CD4-positive, alpha-beta T cell treated with Interleukin-17A for 4 hours (primary cell): ENCODE measurements at places on chromosomes 16 and 17.

- DNase-seq = no peak
Measured at GRCh38 chr17:46056800-46057304, 57.8 kb downstream of the STH start.

- DNase-seq = peak; percentile 51
Measured at GRCh38 chr16:68548947-68549346, 9.9 kb downstream of the ZFP90 start.

DNA sequence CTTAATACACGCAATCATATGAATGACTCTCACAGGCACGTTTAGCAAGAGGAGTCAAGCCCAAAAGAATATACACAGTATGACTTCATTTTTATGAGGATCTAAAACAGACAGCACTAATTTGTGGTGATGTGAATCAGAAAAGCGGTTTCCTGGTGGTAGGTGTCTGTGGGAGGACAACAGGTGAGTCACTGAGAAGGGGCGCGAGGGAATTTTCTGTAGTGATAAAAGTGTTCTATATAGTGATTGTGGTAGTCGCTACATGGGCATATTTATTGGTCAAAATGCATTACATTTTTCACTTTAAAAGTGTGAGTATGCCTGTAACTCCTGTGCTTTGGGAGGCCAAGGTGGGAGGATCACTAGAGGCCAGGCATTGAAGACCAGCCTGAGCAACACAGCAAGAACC is 7.6 kb upstream of the TNRC6A start:
- DNase-seq = peak; percentile 18

- DNase-seq = no peak
Measured at GRCh38 chr17:66543526-66543925, 241.1 kb downstream of the PRKCA start.

DNA sequence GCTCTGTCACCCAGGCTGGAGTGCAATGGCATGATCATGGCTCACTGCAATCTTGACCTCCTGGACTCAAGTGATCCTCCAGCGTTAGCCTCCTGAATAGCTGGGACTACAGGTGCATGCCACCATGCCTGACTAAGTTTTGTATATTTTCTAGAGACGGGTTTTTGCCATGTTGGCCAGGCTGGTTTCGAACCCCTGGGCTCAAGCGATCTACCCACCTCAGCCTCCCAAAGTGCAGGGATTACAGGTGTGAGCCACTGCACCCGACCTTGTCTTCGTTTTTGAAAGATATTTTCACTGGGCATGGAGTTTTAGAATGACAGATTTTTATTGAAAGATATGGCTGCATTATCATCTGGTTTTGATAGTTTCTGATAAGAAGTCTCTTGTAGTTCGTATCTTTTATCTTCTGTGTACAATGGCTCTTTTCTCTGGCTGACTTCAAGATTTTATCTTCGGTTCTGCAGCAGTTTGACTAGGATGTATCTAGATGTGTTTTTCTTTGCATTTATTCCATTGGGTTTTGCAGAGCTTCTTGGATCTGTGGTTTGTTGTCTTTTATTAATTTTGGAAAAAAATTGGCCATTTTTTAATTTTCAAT is 14.6 kb downstream of the ADGRG5 start:
- DNase-seq = no peak

DNA sequence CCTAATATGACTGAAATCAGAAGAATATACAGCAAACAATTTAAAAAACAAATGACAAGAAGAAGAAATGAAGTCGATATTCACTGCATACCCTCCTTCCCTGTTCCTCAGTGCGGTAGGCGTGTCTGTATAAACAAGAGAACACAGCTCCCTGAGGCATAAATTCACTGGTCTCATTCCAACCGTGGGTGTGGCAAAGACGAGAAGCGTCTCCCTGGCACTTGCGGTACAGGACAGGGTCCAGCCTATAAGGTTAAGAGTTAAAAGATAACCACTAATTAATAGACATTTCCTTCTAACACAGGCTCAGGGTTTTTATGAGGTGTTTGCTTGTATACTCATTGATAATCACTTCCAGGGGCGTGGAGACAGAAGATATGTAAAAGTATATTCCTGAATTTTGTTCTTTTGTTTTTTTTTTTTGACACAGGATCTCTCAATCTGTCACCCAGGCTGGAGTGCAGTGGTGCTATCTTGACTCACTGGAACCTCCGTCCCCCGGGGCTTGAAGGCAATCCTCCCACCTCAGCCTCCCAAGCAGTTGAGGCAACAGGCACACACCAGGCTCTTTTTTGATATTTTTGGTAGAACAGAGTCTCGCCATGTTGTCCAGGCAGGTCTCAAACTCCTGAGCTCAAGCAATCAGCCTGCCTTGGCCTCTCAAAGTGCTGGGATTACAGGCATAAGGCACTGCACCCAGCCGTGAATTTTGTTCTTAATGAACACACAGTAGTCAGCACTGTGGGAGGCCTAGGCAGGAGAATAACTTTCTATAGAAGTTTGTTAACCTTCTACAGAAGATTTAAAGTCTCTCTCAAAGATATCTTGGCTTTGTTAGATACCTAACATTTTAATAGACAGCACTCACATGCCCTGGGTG is 59.1 kb upstream of the CLEC18B start:
- DNase-seq = no peak

DNA sequence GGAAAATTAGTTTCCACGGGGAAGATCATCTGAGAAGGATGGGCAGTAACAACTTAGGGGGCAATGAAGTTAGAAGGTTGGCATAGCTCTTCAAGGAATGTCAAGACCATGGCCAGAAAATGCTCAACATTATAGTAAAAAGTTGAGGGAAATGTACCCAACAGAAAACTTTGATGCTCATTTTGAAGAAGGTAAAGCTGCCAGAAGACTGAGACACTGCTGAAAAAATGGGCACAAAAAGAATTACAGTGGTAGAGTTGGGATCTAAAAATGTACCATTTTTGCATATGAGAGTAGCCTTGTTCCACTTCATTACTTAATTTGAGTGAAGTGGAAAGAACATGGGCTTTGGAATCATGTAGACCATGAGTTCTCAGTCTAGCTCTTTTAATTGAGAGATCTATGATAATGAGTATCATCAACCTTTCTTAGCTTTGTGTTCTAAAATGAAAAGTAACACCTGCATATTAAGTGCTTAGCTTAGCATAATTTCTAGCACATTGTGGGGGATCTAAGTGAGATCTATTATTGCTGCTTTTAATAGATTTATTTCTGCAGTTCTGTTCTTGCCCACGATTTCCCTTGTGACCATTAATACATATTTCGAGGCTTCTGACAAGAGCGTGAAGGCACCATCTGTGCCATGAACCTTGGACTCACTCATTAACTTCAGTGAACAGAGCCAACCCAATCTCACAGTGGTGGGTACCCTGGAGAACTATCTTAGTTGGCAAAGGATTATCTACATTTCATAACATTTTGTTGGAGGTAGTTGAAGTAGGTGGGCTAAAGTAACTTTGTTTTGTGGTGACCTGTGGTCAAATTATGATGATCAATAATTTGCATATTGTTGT is 3.0 kb downstream of the NACA2 start:
- DNase-seq = no peak

DNA sequence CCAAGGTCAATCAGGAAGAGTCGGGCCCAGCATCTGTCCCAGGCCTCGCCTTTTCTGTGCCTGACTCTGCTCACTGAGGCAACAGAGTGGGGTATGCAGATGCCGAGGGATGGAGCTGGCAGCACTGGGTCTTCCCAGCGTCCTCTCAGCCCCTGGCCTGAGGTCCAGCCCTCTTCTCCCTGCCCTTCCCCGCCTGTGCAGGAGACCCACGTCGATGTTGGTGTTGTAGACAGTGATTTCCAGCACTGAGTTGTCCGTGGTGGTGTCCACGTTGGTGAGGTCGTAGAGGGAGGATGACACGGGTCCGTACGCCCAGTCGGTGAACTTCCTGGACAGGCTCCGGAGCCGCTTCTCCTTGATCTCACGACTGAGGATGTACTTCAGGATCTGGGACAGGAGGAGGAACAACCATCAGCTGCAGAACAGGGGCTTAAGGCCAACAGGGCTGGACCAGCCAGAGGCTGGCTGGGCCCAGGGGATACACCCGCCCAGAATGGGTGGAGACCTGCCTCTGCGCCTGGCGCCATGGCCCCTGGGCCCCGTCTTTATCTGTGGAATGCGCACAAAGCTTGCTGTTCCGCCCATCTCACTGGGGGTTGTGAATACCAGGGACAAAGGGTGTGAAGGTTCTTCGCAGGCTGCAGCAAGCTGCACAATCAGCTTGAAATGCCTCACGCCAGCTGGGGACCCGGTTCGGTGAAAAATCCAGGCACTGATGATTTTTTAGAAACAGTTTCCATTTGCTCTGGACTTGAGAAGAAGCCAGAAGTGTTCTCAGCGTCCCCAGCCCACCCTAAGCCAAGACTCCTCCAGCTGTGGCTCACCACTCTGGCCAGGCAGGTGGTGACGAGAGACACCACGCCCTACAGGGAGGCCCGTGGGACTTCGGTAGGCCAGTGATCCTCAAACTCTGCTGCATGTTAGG is 27.5 kb downstream of the TRPV3 start:
- DNase-seq = no peak

DNA sequence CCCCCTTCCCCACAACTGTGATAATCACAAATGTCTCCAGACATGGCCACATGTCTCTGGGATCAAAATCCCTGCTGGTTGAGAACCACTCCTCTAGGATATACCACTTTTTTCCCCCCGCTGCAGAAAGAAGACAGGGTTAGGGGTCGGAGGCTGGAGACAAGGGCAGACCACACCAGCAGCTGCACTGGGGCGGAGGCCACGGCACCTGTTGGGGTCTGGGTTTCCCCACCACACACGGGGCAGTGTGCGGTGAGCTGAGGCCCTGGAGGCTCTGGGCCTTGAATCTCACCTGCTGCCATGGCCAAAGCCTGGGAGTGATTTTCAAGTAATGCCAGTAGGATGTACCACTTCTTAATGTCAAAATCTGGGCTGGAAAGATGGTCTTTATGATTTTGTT is 320.5 kb downstream of the SNX29 start:
- no peak for DNase-seq

DNA sequence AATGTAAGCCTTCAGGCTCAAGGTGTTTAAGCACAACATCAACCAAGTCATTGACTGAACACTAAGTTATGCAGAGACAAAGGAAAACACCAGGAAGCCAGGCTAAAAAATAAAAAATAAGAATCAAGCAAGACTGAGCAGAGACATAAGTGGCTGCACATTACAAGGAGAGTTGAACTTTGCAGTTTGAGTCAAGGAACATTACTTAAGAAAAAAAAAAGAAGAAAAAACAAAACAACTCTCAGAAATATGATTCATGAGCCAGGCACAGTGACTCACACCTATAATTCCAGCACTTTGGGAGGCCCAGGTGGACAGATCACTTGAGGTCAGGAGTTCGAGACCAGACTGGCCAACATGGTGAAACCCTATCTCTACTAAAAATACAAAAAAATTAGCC is 168.1 kb downstream of the C16orf95 start:
- DNase-seq = no peak

DNA sequence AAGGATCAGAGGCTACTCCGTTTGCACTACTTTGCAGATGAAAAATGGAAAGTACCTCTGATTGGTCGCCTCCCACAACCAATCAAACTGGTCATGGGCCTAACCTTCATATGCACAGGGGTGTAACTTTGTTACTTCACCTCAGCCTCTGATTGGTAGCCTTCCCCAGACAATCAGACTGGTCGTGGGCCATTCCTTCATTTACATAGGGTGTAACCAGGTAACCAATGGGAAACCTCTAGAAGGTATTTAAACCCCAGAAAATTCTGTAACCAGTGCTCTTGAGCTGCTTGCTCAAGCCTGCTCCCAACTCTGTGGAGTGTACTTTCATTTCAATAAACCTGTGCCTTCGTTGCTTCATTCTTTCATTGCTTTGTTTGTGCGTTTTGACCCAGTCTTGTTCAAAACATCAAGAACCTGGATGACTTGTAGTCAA is 39.2 kb upstream of the USP22 start:
- DNase-seq = no peak
